ENCODE measurements at places on chromosomes 12 and 14. TPM values are rescaled to one million over a fixed set of nuclear protein-coding genes. Genes with fewer than 3 reads are reported as not detected.

DNA sequence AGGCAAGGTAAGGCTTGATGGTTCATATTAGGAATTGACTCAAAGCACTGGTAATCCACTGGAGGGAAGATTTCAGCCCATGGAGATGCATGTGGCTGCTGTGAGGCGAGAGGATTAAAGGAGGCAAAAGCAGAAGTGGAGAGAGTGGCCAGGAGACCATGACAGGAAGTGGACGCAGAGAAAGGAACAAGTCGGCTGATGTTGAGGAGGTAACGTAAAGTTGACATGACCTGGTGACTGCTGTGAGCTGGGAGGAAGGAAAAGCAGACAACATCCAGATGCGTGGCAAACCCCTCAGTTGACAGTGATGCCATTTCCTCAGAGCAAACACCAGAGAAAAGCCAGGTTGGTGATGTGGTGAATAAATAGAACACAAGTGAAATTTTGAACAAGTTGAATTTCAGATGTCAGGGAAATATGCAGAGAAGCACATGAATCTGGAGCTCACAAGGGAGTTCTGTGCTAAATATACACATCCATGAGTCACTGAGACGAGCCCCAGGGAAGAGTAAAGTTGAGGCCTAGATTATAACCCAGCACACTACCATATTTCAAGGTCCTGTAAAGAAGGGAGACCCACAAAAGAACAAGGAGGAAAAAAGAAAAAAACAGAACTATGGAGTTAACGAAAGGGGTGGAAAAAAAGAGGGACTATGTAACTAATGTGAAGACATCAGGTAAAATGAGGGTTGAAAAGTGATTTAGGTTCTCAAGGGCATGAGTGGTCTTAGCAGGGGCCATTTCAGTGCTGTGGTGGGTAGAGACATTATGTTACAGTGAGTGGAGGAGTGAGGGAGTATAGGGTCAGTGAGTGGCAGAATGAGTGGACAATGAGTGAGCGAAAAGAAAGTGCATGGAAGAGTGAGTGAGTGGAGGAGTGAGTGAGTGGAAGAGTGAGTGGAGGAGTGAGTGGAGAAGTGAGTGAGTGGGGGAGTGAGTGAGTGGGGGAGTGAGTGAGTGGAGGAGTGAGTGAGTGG, 61.6 kb upstream of the GZMB start:
- no peak for DNase-seq

DNA sequence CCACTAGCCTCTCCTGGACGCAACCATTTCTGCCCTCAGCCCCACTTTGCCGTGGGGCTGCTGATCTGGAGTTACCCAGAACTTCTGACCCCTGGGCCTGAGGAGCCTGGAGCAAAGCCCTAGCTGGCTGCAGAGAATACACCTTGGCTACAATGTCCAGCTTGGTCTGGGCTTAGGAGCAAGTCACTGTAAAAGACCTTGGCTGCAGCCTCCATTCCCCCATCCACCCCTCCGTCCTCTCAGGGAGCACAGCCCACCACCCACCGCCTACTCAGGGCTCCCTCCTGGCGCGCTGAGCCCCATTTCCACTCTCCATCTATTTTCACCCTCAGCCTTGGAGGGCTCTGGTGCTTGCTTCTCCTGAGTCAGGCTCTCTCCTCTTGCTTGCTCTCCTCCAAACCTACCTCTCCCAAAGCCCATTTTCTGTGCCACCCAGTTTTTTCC, 42.9 kb downstream of the ERH start:
- no peak for DNase-seq

DNA sequence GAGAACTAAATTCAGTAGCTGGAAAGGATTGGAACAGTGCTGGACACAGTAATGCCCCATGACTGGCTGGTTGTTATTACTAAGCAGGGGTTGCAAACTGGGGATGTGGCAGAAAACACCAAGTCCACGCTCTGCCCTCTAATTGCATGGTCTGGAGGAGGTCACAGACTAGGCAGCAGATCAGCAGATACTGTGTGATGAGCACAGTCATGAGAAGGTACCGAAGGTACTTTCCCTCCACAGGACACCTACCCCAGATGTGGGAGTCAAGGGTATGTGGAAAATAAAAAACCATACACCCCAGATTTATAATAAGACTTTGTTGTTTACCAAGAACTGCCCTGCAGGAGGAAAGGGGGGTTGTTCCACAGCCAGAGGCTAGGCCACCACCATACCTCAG, 175.3 kb downstream of the PELI2 start:
- no peak for DNase-seq

GRCh38 chr12:49251357-49251756, 13.5 kb upstream of the TUBA1C start:
- DNase-seq: no peak

DNA sequence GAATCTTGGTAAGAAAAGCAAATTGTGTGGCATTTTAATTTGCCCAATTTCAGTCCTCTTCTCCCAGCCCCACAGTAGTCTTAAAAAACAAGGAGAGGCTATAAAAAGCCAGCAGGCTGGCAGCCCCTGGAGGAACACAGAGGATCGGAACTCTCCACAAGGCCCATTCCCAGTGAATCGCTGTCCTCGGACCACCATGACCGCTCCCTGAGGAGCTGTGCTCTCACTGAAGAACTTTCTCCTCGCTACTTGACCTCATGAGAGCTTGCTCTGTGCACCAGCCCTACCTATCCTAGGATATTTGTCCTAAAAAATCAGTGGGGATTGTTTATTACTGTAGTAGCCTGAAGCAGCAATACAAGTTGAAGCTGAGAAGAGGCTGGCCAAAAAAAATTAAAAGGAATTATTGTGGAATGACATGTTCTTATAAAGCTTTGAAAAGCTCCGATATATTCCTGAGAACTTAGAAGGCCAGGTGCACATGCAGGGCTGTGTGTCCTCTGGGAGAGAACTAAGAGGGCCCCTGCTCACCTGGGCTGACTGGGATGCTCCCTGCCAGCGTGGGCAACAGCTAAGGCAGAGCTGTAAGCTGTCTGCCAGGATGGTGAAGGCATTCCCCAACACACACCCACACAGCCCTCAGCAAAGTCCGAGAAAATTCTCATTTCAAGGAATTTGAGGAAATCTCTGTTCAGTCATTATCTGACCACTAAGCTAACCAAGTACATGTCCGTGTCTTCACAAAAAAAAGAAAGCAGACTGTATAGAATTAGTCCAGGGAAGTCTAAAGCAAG, 148.8 kb upstream of the SFSWAP start:
- DNase-seq: no peak

DNA sequence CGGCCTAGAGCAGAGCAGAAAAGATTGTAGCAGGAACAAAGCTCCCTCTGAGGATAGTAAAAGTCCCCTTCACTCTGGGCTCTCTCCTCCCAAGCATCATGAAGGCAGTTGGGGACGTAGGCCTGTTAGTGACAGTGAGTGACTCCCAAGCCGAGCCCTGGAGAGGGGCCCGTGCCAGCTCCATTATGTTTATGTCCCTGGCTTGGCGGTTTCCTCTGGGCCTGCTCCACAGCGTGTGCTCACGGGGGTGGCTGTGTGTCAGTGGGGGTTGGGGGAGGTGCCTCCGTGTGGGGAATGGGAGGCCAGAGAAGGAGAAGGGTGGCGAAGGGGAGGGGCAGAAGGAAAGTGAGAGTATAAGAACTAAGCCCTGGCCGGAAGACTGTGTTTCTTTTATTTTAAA, 170.0 kb upstream of the VASH1 start:
- DNase-seq: no peak

DNA sequence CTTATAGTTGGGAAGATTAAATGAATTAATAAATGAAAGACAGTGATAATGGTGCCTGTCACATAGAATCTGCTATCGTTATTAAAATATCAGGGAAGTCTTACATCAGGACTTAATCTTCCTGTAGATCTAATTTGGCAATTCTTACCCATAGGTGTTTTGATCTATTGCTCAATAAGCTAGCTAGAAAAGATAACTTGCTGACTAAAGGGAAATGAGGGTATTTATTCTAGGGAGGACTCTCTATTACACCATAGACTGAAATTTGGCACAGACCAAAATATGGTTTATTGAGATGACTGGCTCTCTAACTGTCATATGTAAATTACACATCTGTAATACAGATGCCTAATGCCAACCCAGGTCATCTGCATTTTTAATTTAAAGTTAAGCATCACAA, 11.5 kb downstream of the HAL start:
- DNase-seq: no peak

DNA sequence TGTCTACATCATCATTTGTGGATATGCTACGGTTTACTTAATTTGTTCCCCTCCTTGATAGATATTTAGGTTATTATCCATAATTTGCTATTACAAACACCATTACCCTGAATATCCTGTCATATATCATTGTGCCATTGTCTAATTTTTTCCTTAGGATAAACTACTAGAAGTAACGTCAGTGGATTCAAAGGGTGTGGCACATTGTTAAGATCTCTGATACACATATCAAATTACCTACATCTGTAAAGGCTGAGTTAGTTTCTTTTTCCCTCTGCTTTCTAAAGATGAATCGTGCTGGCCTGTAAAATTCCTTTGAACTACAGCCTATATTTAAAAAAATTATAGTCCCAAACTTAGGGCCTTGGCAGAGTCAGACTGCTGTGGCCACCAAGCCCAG, 53.9 kb upstream of the STRN3 start:
- DNase-seq: no peak

DNA sequence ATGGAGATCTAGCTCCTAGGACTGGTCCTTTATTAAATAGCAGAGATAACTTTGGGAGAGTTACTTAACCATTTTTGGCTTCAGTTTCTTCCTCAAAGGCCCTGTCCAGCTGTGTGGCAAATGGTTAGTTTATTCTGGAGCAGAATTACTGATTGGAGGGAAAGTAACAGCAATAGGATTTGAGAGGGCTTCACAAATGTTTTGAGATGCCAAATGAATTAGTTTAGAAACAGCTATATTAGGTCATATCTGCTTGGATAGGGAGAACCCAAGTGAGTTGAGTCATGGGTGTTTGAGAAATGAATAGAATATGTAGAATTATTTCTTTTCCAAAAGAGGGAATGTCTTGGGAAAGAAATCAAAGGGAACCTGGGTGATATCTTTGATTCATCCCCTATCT, 17.5 kb downstream of the RASSF3 start:
- DNase-seq: no peak

The MMP17 gene
- 23.6 TPM for total RNA-seq

The ARHGDIB gene
- 47.8 TPM for total RNA-seq

The WDR89 gene
- total RNA-seq: 17.2 TPM

The NYNRIN gene
- 9.1 TPM for total RNA-seq

The GPR84 gene
- total RNA-seq: not detected

The IPO8 gene
- total RNA-seq: 68.7 TPM

The SLC25A21 gene
- not detected for total RNA-seq

Data from transverse colon (tissue), 4 donors.